ENCODE measurements at places on chromosomes 1 and 21.
A peak's percentile ranks its signal among the peaks of the same experiment; 100 is the strongest.

DNA sequence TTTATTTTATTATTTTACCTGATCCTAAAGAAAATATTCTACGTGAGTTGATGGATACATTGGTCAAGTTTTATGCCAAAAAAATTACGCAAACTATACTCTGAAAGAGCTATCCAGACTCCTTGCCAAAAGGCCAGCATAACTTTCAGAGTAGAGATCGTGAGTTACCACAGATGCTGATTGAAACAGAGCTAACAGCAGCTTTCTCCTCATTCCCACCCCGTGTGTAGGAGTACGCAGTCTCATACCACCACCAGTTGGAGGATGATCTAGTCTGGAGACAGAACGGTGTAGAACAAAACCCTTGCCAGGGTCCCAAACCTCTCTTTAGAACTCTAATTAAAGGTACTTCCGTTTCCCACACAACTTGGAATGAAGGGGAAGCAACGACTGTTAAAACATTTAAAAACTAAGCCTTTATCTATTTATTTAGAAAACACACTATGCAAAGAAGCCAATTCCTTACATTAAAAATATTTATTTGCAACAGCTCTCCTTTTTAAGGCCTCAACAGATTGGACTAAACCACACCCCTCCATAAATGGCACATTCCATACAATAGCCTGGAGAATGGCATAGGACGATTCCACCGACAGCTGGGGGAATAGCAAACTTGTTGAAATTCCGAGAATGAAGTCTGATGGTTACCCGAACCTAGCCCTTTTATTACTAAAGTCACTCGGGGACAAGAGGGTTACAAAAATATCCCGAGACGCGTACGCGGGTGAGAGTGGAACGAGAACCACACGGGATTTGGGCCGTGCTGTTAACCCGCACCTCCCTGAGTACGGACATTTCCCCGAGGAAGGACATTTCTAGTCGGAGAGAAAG lies 1.4 kb downstream of the NUCKS1 start:
- peak; percentile 84 for DNase-seq

- no peak for DNase-seq
Observed at GRCh38 chr1:63119575-63120155, 202.7 kb upstream of the FOXD3 start.

GRCh38 chr1:55369474-55369873 lies 154.3 kb upstream of the USP24 start:
- peak; percentile 42 for DNase-seq

DNA sequence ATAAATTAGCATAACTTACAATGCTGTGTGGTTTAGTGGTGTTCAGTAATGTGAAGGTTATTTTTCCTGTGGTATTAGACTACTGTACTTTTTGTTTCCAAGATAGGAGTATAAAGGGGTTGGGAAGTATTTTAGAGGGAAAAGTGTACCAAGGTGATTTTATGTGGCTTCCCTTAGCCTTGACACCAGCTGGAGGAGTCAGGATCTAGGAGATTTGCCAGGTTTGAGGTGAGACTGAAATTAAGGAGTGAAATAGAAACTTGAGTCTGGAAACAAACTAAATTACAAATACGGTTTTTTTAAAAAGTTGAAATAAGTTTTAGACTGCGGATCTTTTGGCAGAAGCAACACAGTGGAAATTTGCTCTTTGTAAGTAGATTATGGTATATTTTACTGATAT lies 32.3 kb downstream of the COG2 start:
- no peak for DNase-seq

DNA sequence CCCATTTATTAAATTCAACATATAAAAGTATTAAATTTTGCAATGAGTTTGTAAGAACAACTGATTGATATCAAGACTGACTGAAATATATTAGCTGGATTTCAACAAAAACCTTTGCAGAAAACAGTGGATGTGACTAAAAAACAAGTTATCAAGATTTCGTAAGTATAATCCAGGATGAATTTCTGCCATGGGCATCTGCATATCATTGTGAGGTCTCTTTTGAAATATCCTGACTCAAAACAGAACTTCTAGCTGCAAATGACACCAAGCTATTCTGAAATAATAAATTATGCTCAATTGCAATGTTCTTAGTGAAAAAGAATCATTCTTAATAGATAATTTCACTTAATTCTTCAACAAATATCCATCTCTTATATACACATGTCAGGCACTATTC lies 52.6 kb downstream of the CD34 start:
- peak; percentile 62 for DNase-seq

DNA sequence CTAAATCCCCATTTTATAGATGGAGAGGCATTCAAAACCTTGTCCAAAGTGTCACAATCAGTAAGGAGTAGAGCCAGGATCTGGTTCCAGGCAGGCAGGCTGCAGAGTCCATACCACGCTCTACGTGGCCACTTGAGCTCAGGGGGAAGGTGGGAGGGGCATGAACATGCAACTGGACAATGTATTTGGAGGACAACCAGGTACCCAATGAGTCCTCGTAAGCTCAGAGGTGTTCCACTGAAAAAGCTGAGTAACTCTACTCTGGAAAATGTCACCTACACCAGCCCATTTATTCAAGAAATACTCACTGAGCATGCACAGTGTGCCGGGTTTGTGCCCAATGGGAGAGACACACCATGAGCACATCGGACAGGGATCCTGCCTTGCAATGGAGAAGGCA lies 11.2 kb upstream of the GUCA2B start:
- no peak for DNase-seq

GRCh38 chr21:37454869-37455503 lies 88.4 kb downstream of the DYRK1A start:
- DNase-seq: no peak

- DNase-seq: no peak
Observed at GRCh38 chr1:92065042-92065441, 10.2 kb downstream of the SETSIP start.
